GM12891 (cell line): ENCODE measurements at places on chromosomes 13 and 19.

DNA sequence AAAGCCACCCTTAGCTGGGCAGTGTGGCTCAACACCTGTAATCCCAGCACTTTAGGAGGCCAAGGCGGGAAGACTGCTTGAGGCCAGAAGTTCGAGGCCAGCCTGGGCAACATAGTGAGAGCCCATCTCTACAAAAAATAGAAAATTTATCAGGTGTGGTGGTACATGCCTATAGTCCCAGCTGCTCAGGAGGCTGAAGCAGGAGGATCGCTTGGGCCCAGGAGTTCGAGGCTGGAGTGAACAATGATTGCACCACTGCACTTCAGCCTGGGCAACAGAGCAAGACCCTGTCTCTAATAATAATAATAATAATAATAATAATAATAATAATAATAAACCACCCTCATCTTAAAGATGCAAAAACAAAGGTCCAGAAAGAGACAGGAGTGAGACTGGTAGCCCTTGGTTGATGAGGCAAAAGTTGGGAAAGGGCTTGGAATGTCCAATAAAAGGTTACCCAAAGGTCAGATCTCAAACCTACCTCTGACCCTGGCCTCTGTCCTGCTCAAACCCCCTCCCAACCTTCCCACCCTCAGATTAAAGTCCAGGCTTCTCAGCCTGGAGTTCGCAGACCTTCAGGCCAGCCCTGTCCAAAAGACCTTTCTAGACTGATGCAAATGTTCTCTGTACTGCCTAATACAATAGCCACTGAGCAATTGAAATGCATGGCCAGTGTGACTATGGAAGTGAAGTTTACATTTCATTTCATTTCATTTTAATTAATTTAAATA is 9.1 kb downstream of the ZNF575 start:
- DNase-seq = no peak

DNA sequence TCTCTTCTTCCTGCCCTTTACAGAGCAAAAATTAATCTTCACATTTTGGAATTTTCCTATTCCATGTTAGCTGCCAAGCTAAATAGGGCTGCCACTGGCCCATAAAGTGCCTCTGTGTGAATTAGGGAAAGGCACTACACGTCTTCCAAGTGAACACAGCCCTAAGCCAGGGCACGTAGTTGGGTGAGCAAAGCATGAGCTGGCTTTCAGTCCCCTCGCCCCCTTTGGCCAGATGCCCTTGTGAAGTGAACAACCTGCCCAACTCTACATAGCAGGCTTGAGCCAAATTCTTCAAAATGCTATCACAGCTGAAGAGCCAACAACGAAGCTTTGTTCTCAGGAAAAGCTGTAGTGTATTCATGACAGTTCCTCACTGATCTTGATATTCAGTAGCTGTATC is 213.1 kb downstream of the OXGR1 start:
- DNase-seq = no peak

DNA sequence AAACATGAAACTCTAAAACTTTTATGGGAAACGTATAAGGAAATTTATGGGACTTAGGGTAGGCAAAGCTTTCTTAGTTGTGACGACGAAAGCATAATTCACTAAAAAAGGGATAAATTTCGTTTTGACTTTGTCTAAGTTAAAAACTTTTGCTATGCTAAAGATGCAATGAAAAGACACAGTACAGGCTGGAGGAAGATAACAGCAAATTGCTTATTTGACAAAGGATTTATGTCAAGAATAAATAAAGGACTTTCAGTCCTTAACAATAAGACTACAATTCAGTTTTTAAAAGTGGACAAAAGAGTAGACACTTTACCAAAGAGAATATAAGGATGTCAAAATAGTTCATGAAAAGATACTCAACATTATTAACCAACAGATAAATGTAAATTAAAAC is 150.2 kb downstream of the NBEA start:
- DNase-seq = no peak

DNA sequence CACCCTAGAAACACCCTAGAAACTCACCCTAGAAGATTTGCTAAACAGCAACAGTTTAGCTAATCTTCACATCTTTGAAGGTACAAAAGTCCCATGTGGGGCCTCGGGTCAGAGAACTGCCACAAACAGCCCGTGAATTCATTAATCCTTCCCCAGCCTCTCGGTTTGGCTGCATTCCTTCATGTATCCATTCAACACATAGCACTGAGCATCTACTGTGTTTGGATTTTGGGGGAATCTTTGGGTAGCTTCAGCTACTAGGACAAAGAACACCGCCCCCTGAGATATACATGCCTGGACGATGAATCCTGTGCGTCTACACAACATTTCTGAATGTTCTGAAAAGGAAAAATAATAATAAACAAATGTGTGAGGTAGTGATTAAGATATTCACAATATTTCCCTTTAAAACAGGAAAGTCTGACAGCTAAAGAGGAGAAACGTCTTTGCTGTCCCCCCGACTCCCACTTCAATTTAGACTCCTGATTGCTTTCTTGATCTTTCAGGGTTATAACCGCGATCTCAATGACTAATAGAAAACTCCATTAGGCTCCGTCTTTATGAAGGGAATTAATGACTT is 63.5 kb downstream of the ALOX5AP start:
- no peak for DNase-seq

DNA sequence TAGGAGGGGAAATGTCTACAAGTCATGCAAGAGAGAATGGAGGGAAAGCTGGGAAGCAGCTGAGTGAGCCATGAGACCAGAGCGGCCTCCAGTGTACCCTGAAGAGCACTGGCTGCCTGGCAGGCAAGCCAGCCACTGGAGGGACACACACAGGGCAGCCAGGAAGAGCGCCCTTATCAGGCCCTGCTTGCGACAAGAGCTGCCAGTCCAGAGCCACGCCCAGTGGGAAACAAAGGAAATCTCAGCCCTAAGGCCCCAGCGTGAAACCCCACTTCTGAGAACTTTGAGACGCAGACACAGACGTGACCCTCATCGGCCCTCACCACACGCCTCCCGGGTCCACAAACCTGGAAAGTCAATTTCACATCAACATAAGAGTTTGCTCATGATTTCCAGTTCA is 105.0 kb downstream of the STK24 start:
- DNase-seq = no peak

DNA sequence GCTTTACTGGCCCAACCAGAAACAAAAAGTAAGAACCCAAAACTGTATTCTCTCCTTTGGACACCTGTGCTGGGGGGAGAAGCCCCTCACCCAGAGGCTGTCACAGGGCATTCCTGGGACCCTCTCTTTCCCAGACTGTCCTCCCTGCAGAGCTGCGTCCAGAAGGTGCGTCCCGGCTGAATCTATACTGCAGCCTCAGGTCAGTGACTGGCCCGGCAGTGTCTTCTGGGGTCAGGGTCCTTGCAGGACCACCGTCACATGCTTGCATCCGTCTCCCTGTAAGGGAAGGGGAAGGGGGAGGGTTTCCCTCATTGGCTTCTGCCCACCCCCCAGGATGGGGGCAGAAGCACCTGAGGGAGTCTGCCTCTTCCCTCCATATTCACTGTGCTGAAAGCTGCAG is 76.5 kb downstream of the ATP11A start:
- no peak for DNase-seq

DNA sequence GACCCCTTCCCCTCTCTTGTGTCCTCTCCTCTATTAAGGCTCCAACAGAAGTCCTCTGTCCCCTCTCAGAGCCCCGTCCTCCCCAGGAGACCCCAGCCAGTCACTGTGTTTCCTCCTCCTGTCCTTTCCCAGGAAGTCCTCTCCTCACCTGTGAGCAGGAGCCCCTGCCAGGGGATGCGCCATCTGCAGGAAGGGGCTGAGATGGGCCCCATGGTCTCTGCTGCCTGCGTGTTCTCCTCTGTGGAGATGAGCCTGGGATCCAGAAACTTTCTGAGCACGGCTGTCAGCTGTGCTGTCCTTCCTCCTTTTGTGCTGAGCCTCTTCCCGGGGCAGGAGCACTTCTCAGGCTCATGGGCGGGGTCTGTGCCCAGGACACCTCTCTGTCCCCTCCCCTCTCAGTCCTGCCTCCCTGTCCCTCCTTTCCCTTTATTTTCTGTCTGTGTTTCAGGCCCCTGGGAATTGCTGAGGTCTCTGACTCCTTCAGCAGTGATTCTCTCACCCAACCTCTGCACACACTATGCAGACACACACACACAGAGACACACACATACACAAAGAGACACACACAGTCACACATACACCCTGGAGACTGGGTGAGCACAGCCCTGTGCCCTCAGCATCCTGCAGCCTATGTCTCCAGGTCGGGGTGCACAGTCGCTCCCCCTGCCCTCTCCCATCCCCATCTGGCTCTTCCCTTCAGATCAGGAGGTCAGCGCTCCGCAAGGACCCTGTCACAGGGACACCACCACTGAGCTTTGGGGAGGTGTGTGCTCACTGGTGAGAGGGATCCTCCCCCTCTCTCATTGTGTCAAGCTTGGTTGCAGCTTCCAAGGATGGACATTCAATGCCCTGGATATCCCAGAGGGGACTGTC is at the start of gene CEACAM8:
TSS of gene CEACAM8 (minus strand) at position 308 of the 873 bp plus-strand sequence. CDS start at position 212, 96 bp downstream.
- no peak for DNase-seq

DNA sequence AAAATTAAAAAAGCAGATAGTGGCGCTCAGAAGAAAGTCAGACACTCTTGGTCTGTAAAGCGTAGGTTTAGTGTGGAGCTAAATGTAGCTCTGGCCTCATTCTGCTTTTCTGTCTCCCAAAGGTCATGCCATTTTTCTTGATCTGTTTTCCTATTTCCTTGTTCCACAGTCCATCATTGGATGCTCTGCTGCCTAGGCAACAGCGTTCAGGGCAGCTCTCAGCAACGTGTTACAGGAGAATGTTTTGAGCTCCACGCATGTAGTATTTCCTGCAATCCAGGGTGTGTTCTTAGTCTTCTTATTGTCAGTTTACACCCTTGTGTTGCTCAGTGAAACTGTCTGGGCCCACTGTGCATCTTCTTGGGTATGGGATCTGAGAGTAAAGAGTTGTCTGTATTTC is 46.0 kb upstream of the PCDH8 start:
- no peak for DNase-seq

DNA sequence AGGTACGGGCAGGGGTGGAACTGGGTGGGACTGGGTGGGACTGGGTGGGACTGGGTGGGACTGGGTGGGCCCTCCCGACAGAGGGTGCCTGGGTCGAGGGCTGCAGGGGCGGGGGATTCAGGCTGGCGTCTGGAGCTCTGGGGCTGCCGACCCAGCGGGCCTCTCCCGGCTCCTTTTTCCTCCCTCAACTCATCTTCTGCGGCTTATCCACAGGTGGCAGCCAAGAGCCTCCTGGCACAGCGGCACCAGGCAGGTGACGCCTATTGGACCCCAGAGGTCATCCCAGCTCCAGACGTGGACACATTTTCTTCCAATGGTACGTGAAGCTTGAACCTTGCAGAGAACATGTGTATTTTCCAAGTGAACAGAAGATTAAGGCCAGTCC is 533 bp downstream of the ZNF544 start:
- DNase-seq = no peak

GRCh38 chr13:66195238-66195637 is 1034.9 kb downstream of the PCDH9 start:
- DNase-seq = no peak

- DNase-seq = no peak
These were observed 225.3 kb downstream of the GGACT start for GRCh38 chr13:100363285-100363711.

- no peak for DNase-seq
These were observed 27.6 kb upstream of the MAP3K10 start for GRCh38 chr19:40163541-40164129.

DNA sequence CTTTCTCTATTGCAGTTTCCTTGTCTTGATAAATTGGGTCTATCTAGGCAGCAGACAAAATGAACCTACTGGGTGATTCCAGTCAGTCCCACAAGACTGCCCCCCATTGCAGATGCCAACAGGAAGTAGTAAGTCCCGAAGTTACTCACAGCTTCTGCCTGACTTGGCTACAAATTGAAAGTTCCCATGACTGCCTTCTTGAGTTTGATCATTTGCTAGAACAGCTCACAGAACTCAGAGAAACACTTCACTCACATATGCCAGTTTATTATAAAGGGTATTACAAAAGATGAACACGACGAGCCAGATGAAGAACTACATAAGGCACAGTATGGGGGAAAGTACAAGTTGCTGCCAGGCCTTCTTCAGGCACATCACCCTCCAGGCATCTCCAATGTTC is 50.0 kb downstream of the TEX26 start:
- DNase-seq = no peak

DNA sequence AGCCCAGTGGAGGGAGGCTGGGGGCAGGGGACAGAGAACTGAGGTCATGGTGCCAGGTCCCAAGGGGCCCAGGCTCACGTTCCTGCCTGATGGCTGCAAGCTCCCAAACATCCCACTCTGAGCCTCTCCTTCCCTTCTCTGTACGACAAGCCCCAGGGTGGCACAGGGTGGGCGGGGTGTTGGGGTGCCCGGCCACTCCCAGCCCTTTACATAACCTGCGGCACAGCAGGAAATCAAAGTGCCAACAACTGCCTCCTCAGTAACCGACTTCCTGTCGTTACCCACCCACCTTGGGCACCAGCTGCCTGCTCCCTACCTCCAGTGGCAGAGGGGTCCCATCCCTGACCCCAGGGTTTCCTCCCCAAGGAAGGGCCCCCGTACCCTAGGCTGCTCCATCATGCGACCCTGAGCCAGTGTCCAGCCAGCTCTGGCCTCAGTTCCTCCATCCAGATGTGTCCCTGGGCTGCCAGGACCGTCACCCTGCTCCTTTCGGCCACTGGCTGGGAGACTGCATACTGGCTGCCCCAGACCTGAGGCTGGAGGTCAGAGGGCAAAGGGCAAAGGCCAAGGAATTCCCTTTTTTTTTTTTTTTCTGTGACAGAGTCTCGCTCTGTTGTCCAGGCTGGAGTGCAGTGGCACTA is 27.7 kb upstream of the NFIC start:
- no peak for DNase-seq

DNA sequence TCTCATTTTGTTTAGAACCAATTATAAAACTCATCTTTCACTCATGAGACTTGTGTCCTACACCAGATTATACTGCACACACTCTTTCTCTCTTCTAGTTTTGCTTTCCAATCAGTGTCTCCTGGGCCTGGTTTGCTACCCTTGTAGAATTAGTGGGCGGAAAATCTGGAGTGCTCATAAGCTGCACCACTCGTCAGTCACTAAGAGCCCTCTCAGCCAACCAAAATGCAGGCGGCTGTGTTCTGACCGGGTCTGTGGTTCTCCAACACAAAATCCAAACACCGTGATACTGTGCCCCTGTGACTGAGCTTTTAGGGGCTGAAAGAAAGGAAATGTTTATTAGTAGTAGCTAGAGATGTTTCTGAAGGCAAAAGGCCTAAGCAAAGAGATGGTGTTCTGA is 83.7 kb upstream of the OBI1 start:
- DNase-seq = no peak

GRCh38 chr19:30570194-30570593 is 198.0 kb downstream of the ZNF536 start:
- DNase-seq = no peak

- DNase-seq = no peak
These were observed 1287.7 kb downstream of the SLITRK5 start for GRCh38 chr13:88958821-88959220.

DNA sequence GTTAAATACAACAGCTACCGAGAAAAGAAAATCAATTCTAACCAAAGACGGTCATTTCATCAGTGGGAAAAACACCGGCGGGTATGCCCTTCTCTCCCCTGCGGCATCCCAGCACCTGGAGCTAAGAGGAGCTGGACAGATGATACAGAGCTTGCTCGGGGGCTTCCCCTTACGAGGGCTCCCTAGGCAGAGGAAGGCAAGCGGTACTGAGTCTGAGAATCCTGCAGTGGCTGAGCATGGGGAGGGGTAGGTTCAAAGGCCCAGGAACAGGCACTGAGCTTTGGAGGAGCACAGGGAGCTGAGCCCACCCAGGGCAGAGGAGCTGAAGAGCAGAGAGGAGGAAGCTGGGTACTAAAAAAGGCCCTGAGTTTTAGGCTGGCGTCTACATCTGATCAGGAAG is 12.7 kb downstream of the STK24 start:
- DNase-seq = no peak

GRCh38 chr19:9878511-9879196 is 43.5 kb downstream of the PIN1 start:
- DNase-seq = no peak
